ENCODE measurements at places on chromosomes 3 and 15.

GRCh38 chr15:77023576-77024272, 28.8 kb downstream of the PSTPIP1 start:
- no peak for DNase-seq

GRCh38 chr15:68797191-68797590, 23.5 kb downstream of the ANP32A start:
- no peak for DNase-seq

DNA sequence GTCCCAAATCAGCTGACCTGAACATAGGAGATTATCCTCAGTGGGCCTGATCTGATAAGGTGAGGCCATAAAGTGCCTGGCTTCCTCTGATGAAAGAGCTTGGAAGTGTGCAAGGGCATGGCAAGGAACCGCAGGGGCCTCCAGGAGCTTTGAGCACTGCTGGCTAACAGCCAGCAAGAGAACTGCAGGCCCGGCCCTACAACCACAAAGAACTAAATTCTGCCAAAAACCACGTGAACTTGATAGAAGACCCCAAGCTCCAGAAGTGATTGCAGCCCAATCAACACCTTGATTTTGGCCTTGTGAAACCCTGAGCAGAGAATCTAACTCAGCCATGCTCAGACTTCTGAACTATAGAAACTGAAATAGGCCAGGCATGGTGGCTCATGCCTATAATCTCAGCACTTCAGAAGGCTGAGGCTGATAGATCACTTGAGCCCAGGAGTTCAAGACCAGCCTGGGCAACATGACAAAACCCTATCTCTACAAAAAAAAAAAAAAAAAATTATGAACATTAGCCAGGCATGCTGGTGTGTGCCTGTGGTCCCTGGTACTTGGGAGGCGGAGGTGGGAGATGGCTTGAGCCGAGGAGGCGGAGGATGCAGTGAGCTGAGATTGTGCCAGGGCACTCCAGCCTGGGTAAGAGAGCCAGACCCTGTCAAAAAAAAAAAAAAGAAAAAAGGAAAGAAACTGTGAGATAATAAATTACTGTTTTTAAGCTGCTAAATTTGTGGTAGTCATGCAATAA, 7.7 kb upstream of the DIS3L start:
- no peak for DNase-seq

DNA sequence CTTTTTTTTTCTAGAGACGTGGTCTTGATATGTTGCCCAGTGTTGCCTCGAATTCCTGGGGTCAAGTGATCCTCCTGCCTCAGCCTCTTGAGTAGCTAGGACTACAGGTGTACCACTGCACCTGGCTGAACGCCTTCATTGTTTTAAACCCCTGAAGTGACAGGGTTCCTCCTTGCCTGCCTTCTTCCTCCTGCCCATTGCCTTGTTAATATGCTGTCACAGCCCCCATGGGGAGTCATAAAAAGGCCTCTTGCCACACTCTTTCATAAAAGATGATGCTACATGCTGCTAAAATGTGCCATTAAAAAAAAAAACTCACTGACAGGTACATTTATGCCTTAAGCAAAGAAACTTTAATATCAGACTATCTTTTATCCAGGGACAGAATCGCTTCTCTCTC, 116.8 kb upstream of the SKOR1 start:
- DNase-seq = peak; percentile 35

DNA sequence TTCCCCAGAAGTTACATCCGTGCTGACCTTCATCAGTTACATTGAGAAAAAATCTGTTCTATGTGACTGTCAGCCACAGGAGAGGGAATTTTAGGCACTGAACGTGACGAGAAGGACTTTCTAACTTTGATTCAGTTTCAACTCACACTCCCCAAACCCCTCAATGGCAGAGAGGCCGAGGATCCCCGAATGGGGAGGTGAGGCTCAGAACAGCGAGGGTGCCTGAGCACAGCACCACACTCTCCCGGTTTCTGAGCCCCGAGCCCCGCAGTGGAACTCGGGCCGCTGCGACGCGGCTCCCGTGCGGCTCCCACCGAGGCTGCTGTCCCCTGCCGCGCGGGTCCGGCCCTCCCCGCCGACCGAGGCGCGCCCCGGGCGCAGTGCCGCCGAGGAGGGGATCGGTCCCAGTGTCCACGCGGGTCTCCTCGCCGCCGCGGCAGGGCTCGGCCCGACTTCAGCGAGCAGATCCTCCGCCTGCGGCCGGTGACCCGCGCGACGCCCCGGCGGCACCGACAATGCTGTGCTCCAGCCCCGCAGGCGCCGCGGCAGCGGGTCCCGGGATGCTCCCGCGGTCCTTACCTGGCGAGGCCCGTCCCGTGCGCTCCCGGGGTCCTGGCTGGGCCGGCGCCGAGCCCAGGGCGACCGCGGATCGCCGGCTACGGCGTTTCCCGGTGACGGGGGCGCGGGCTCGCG, 439 bp downstream of the CTXND1 start:
- no peak for DNase-seq

DNA sequence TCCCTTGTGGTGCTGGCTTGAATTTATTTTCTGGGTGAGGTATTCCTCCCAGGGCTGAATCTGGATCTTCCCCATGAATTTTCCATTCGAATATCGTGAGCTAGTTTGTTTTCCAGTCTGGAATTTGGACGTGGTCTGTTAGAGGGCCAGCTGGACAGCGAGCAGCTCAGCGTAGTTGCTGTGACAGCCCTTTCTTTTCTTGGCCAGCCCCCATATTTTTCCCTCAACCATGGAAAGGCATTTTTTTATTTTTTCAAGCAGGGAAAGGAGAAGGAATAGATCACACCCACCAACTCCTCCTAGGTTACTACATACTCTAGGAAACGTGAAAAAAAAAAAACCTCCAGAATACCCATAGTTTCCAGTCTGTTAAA, 152.0 kb downstream of the KLHL25 start:
- DNase-seq = no peak
